ENCODE measurements at places on chromosomes 11 and 22.

DNA sequence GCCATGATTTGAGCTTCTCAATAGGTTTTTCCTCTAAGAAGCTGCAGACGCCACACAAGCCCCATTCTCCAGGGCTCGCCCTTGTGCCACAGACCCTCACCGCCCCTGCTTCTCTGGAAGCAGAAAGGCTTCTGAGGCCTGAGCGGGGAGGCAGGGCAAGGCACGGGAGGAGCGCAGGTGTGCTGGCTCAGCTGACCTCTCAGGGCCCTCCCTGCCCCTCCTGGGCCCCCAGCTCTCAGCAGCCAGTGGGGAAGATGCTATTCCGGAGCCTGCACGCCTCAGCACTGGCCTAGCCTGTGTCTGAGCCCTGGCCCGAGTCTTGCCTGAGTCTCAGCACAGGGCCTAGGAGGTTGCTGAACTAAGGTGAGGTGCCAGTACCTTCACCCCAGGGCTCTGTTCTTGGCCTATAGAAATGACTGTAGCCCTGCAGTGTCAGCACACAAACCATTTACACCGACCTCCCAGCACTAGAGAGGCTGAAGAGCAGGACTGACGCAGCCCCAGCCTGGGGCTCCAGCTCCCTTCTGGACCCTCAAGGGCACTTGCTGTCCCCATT is 47.1 kb upstream of the LMO1 start:
- DNase-seq, result no peak

DNA sequence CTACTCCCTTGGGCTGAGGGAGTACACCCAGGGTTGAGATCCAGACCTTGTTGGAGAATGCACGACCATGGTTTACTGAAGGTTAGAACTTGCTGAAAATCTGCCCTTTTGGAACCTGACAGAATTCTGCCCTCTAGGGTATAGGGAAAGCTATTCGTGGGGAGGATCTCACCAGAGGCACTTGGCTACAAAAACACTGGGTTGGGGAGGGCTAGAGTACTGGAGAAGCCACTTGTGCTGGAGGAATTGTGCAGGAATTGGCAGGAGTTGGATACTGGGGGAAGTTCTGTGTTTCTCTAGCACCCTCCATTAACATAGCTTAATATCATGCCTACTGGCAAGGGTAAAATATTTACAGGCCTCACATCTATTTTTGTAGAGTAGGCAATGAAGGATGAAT is 55.8 kb downstream of the PPME1 start:
- DNase-seq, result no peak

DNA sequence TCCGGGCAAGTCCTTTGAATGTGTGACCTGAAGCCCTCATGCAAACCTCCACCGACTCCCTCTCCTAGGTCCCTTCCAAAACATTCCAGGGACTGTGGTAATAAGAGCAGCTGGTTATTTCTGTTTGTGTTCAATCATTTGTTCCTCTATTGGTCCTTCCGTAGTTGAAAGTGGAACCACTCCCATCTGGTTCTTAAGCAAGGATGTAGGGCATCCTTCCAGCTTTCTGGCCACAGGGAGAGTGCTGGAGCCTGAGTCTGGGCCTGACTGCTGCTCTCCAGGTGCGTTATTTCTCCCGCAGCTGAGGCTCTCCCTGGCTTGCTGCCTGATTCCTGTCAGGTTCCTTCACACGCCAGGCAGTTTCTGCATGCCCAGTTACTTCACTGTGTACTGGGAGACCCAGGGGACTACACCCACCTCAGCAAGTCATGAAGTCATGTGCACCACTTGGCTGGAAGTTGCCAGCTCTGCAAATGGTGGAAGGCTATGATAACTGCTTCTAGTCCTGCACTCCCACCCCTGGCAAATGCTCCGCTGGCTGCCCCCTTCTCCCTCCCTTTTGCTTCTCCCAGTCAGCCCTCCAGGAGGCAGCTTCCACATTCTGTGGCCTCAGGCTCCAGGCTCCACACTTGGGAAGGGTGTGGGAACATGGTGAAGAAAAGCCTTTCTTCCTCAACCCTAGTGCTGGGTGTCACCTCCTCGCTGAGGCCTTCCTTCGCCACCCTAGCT is 4.0 kb upstream of the ALX4 start:
- DNase-seq, result no peak

- no peak for DNase-seq
These were observed 9.8 kb upstream of the POU2AF1 start for GRCh38 chr11:111388842-111389241.

DNA sequence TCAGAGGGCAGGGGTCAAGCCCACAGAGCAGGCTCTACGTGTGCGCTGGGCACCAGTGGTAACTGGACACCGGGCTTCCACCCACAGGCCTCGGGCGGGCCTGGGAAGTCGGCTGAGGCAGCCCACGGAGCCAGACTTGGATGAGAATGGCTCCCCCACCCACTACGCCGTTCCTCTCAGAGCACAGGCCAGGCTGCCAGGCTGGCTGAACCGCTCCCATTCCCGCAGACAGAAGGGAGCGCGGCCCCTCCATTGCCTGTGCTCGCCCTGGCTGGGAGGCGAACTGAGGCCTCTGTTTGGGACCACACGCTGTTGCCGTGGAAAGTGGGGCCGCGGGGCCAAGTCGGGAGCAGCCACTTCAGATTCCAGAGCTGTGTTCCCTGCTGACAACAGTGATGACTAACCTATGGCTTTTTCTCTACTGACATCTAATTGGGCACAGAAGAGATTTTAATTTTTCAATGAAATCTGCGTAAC is 63.9 kb downstream of the MYH9 start:
- no peak for DNase-seq

DNA sequence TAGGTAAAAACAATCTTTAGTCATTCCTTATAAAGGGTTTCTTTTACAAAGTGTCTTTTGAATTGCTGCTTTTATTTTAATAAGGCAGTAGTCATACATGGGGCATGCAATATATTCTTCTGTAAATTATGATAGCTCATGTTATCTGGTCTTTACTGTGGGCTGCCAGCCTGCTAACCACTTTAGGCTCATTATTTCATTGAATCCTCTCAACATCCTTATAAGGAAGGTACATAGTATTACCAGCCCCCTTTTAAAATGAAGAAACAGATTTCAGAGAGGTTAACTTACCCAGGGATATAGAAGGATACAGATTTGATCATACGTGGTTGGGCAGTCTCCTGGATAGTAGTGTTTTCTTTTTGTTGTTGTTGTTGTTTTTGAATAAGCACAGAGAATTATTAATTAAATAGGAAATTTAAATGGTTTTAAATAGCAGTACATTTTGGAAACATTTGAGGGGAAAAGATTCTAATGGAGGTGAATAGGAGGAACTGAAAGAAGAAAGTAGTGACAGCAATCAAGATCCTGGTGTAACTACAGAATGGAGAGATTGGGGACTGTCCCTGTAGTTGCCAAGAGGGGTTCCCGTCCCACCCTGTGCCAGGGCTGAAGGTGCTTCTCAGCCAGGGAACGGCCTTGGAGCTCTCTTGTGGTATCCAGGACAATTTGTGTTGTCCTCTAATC is 21.0 kb downstream of the SPECC1L start:
- DNase-seq, result no peak

- peak; percentile 49 for DNase-seq
These were observed 28.8 kb downstream of the TBC1D22A start for GRCh38 chr22:46791201-46791731.

GRCh38 chr11:9691865-9692264 is 28.0 kb downstream of the SWAP70 start:
- no peak for DNase-seq

DNA sequence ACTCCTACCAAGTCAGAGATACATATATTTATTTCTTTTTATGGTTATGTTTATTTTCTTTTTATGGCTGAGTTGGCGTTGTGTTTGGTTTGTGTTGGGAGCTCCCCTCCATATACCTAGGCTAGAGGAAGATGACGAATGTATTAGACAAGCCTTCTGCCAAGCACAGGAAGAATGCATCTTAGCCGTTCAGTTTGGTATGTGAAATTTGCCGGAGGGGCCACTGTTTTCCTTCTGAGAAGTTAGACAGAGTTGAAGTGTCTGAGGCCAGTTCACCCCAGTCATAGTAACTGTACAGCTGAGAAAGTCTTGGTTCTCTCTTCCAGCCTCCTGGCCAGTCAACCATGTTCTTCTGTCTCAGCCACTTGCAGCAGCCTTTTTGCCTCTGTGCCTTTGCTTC is 29.8 kb downstream of the TEAD1 start:
- no peak for DNase-seq

DNA sequence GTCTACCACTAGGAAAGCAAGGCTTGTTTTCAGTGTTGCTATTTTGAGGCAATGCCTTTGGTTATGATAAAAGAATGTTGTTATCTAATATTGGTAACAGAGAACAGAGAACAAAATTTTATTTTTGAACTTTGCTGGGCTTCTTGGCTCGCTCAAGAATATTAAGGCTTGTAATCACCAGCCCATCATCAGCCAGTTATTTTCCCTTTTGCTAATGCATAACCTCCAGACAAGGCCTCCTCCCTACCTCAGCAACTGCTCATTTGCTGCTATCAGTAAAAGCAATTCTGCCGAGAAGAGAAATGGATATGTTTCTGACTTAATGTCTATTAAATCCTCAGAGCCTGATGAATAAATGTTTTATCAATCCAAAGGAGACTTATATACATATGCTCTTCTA is 8.9 kb downstream of the MTMR2 start:
- DNase-seq, result no peak

DNA sequence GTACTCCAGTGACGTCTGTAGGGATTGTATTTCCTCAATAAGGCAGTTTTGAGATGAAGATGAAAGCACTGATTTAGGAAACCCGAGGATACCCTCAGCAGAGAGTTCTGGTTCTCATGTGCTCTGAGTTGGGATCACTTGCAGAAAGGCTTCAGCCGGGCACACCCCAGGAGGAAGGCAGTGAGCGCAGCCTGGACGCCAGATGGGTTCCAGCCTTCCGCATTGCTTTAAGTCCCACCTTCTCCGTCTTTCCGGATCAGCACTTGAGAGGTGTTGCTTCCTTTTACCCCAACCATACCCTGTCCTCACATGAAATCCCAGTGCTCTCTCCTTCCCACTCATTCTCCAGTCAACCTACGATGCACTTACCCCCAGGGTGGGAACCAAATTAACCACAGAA is 239.5 kb upstream of the CADM1 start:
- DNase-seq, result no peak

- DNase-seq, result no peak
These were observed 339.4 kb downstream of the MN1 start for GRCh38 chr22:27462190-27462589.
